ENCODE measurements at places on chromosomes 3 and 15. TPM values are rescaled to one million over a fixed set of nuclear protein-coding genes. Genes with fewer than 3 reads are reported as not detected.

Gene GRK7
- total RNA-seq, result not detected

Gene GOLGA8S
- not detected for total RNA-seq

Gene SCAP
- total RNA-seq, result 42.7 TPM

Gene ZNF80
- total RNA-seq, result not detected

Gene PRKAR2A
- total RNA-seq, result 20.1 TPM

Gene SCG3
- not detected for total RNA-seq

Gene GOLGA6D
- total RNA-seq, result not detected

Gene WDR93
- 0.15 TPM for total RNA-seq

Gene ATP2B2
- total RNA-seq, result not detected

Gene SERINC4
- 0.15 TPM for total RNA-seq

Gene GPR62
- 0.15 TPM for total RNA-seq

Data from bronchus fibroblast of lung (primary cell).